Activated CD4-positive, alpha-beta T cell treated with anti-CD3 and anti-CD28 coated beads for 24 hours (primary cell): ENCODE measurements at places on chromosomes 1 and 21.

DNA sequence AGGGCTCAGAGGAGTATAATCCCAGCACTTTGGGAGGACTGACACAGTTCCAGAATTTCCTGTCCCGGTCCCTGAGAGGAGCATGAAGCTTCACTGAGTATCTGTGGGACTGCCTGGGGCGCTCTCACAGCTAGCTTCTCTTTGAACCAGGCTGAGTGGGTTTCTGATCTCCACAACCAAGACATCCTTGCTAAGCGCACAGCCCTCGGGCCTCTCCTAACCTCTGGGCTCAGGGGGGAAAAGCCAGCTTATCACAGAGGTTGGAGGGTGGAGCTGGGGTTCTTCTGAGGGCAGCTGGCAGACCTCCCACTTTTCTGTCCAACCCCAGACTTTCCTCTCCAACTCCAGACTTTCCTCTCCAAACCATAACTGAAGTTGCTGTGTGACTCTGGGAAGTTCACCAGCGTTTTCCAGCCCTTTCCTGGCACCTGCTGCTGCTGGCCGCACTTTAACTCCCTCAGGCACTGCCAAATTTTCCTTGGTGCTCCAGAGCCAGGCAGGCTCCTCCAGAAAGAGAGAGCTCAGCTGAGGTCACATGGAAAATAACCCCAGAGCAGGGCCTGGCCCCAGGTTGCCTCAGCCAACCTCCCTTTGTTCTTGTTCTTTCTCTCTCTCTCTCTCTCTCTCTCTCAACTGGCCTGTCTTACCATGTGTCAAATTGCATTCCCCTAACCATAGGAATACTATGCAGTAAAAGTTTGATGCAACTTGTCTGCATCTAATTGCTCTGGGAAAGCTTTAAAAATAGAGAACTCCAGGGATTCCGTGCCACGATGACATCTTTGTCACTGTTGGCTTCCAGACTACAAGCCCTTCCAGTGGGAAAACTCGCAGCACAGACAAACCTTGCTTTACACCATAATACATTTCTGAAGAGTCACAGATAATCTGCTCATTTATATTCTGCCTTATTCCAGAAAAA, 49.5 kb downstream of the OLFML2B start:
- no peak for DNase-seq

GRCh38 chr1:160068225-160068624, 1.7 kb downstream of the KCNJ10 start:
- DNase-seq = no peak

DNA sequence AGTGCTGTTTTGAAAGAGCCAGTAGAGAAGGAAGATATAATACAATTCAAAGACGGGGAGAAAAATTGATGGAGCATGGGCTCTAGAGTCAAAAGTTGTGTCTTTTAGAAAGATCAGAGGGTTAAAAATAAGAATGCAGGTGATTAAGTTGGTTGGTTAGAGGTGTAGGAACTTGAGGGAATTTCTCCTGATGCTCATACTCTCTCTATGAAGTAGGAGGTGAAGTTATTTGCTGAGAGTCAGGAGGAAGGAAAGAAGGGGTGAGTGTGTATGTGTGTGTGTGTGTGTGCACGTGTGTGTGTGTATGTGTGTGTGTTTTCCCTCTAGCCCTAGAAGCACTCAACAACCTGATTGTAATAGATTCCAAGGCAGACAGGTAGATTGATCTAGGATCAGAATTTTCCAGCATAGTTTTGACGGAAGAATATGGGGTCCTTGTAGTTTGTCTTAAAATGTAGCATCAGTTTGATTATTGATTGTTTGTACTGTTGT, 88.3 kb upstream of the MACF1 start:
- DNase-seq = no peak

DNA sequence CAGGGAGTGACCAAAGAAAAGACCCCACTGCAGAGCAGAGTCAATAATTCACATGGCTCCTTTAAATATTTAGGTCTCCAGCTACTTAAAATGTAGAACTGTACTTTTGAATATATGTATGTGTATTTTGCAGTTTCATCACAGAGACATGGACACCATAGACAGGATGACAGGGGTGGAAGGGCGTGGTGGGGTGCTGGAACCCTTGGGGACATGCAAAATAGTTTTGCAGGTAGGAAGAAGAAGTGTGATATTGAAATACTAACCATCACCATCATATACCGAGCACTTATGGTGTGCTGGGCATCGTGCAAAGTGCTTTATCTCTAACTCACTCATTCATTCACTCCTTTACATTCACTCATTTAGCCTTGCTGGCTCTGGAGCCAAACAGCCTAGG, 72.5 kb upstream of the IGSF21 start:
- no peak for DNase-seq

GRCh38 chr1:83098131-83098530, 900.8 kb downstream of the TTLL7 start:
- DNase-seq = no peak

- no peak for DNase-seq
These were observed 116.1 kb downstream of the SPATA17 start for GRCh38 chr1:217747156-217747769.

DNA sequence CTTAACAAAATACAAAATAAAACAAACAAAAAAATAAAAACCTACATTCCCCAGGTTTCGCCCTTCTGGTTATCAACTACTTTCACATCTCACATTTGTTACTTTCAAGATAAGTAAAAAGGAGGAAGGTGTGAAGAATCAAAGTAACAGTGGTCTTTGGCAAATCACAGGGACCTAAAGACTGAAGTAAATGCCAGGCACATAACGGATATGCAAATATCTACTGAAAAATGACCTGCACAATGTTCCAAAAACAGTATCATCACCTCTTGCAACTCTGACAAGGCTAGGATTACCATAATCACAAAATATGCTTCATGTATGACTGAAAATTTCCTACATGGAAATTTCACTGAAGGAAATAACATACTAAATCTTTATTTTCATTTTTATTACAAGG, 29.3 kb downstream of the COP1 start:
- no peak for DNase-seq

GRCh38 chr1:29281571-29281970, 45.2 kb downstream of the PTPRU start:
- no peak for DNase-seq

DNA sequence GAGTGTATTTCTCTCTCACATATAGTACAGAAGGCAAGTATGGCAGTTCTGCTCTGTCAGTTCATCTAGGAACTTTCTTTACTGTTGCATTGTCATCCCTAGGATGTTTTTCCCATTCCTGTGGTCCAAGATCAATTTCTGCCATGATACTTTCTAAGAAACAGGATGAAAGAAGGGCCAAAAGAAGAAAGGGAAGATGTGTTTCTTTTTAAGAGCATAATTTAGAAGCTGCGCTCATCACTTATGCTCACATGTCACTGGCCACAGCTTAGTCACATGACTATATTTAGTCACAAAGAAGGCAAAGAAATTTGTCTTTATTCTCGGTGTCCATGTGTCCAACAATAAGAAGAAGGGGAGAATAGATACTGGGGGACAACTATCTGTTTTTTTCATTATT, 7.0 kb upstream of the MAST2 start:
- DNase-seq = no peak

GRCh38 chr1:150012611-150013010, 2.1 kb upstream of the OTUD7B start:
- no peak for DNase-seq

DNA sequence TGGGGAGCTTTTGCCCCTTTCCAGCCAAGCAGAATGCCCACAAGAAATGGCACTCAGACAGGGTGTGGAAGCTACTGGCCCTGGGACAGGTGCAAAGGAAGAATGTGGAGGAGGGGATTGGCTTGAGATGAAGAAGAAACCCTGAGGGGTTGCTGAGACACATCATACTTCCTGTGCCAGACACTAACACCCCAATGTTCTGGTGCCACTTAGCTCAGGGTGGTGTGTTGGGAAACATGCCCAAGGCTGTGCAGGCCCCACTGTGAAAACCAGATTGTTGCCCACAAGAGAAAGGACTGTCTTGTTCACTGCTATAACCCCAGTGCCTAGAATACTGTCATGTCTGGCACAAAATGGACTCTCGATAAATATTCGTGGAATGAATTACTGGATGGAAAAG, 9.9 kb upstream of the PAQR6 start:
- DNase-seq = no peak

- DNase-seq = no peak
These were observed 19.5 kb downstream of the XKR8 start for GRCh38 chr1:27979151-27979858.

GRCh38 chr1:160548183-160548582, 25.1 kb upstream of the SLAMF6 start:
- no peak for DNase-seq

GRCh38 chr1:101379950-101380349, 143.1 kb downstream of the S1PR1 start:
- DNase-seq = no peak

DNA sequence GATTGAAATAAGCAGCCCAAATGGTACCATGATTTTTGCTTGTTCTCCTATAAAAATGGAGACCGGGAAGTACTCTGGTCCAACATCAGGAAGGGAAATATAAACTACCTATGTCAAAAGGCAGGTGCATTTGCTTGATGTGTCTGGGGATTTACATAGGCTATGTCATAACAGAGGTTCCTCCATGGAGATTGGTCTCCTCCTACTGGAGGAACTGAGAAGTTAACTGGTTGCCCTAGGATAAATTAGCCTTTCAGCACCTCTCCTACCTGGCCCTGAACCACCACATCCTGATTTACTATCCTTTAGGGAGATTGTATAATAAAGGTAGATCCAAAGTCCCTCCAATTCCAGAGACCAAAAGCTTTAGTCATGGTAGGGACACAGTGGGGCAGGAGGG, 1109.3 kb upstream of the B3GALT2 start:
- no peak for DNase-seq

DNA sequence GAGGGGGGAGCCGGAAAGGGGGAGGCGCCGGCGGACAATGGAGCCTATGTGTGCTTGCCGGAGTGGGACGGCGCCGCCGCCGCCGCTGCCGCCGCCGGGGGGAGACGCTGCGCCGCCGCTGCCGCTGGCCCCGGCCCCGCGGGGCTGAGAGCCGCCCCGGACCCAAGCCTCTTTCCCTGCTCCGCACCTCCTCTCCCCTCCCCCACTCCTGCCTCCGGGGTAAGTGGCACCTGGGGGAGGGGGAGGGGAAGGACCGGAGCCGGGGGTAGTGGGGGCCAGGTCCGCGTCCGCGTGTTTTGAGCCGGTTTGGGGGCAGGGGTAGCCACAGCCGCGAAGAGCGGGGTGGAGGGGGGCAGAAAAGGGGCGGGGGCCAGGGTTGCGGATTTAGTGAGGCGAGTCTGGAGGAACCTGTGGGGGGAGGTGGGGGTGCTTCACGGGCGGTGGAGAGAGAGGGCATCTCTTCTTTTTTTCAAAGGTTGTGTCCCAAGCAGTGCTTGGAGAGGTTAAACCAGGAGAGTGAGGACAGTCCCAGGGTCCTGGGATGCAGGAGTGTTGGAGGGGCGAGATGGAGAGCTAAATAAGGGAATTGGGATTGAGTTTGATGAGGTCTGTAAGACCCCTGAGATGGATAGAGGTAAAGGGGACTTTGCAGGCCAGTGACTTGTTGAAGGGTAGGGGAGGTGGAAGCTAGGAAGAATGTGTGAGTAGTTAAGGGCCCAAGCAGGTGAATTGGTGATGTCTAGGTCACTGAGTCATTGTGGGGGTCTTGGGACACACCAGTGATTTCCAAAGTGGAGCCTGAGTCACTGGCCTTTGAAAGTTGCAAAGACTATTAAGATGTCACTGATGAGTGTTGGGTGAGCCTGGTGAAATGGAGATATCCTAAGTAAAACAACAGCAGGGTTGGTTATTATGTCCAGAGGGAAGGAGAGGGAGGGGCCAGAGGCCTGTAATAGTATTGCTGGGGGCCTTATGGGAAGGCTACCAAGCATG, 59.1 kb downstream of the BCL9 start:
- DNase-seq = no peak

DNA sequence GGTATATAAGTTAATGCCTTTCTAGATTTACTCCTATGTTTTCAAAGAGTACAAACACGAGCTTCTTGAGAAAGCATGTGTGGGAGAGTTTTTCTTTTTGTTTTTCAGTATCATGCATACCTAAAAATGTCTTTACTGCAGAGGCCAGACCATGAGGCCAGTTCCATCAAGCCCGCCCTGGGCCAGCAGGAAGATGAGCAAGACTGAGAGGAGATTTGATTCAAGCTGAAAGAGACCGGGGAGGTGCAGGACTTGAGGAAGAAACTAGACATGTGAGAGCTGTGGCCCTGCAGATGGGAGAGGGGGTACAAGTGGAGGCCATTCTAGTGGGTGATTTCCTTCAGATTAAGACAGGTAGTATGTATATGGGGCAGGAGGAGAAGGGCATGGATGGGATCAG, 33.4 kb upstream of the NTPCR start:
- no peak for DNase-seq

DNA sequence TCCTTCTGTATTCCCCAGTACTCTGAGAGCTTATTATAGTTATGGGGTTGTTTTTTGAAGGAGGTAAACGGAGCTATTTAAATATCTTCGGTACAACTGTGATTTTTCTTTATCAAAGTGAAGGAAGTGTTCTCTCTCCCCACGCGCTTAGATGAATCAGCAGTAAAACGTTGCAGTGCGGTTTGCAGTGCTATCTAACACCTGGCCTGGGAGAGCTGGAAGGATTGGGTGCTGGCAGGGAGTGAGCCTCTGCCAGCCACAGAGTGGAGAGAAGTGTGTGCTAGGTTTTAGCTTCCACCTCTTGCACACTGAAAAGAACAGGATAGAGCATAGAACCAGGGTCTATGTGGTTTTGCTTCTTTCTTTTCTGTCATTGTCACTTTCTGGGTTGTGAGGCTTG, 165.9 kb downstream of the SDCCAG8 start:
- peak; percentile 9 for DNase-seq

DNA sequence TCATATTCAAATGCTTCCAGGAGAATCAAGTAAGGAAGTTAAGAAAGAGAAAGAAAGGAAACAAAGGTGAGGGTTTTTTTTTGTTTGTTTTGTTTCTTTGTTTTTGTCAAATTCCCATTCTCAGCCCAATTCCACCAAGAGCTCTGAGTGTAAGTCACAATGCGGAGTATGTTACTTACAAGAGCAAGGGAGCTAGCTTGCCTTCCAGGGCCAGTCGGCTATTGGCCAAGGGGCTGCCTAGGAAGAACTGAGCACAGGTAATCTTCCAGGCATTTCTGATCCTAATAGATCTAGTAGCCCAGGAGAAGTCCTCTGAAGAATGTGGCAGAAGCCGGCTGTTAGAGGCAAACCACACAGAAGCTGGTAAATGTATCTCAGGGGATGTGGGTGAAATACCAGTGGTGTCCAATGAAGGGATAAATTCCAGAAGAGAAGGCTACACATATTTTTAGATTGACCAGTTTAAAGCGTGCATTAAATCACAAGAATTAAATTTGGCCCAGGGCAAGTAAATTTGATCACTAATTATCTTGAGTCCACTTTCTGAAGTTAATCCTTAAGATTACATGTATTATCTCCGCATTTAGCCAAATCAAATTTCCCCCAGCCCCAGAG, 239.6 kb upstream of the ADAMTS5 start:
- DNase-seq = no peak
